LHCN-M2 (cell line): ENCODE measurements at places on chromosomes 2 and 18. TPM values are rescaled to one million over a fixed set of nuclear protein-coding genes. Genes with fewer than 3 reads are reported as not detected.

The ADRA2B gene
- not detected in 2 replicates for total RNA-seq

GRCh38 chr2:175147186-175147585 is 20.8 kb downstream of the ATF2 start:
- DNase-seq = peak; percentile 51

DNA sequence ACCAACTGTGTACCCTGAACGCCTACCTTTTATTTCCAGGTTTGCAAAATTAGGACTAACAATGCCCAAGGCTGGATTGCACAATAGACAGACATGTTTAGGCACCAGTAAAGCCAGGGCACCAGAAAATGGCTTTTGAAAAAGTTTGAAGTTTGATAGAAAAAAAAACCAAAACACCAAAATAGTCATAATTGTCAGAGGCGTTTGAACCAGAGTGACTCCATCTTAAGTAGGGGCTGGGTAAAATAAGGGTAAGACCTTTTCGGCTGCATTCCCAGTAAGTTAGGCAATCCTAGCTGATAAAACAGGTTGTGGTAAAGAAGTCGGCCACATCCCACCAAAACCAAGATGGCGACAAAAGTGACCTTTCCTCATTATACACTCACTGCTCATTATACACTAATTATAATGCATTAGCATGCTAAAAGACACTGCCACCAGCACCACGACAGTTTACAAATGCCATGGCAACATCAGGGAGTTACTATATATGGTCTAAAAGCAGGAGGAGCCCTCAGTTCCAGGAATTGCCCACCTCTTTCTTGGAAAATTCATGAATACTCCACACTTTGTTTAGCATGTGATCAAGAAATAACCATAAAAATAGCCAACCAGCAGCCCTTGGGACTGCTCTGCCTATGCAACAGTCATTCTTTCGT is 105.1 kb upstream of the MSH2 start:
- no peak for DNase-seq

DNA sequence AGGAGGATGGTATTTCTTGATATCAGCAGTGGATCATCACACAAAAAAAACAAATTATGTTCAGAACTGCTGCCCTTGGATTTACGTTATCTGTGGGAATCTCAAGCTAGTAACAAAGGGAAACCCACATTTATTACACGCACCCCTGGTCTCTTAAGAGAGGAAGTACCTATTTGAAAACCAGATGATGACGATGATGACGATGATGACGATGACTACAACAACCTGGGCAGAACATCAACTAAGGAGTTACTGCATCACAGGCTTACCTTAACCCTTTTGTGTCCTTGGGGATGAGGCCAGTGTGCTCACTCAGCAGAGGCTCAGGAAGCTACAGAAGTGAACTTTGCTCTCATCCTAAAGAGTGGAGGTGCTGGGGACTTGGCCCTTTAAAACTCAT is 169.4 kb downstream of the FSHR start:
- no peak for DNase-seq

DNA sequence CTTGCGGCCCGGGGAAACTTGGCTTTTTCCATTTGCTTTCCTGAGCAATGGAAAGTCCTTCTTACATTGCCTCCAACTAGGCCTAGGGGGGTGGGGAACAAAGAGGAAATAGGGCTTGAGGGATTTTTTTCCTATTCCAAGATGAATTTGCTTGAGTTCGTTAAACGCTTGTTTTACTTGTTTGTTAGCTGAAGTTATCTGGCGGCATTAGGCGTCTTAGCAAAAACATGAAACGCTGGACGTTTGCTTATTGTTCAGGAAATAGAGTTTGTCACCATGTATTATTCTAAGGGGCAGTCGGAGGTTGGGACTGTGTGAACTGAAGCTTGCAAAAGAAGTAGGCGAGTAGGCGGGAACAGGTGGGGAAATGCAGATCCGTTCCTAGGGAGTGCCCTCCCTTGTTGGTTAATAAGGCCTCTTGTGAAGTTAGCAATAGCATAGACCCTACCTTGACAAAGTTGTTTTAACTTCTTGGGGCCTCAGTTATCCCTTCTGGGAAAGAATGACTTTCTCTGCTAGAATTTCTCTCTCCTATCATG is 1.9 kb downstream of the CABLES1 start:
- DNase-seq = no peak

The SEC11C gene
- total RNA-seq = 10.7 and 22.6 TPM in 2 replicates

The PCARE gene
- not detected in 2 replicates for total RNA-seq

The HOXD4 gene
- not detected in 2 replicates for total RNA-seq
